Activated CD4-positive, alpha-beta T cell treated with anti-CD3 and anti-CD28 coated beads, Interleukin-2, amount 50 U/mL, for 48 hours (primary cell): ENCODE measurements at places on chromosomes 11 and 22.

GRCh38 chr11:109972939-109973338, 120.3 kb upstream of the ZC3H12C start:
- no peak for DNase-seq

- DNase-seq = no peak
Observed at GRCh38 chr11:34380696-34381095, 22.9 kb upstream of the ABTB2 start.

DNA sequence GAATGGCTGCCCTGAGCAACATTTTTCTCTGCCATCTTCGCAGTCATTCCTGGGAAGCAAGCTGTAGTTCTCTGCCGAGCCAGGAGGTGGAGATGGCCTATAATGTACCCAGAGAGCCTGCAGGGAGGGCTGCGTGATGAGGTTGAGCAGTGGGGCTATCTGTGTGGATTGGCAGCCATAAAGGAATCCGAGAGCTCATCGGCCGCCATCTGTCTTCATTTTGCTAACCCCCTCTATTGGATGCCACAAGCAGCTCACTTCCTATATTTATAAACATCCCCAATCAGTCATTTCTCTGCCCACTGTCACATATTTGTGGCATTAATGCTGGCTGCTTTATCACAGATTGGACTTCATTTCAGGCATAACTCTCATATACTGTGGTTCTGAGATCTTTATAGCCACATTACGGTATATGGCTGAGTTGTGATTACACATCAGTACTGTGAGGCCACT, 209.5 kb downstream of the NTM start:
- DNase-seq = no peak

- DNase-seq = no peak
Observed at GRCh38 chr22:27952779-27953178, 33.7 kb upstream of the PITPNB start.

DNA sequence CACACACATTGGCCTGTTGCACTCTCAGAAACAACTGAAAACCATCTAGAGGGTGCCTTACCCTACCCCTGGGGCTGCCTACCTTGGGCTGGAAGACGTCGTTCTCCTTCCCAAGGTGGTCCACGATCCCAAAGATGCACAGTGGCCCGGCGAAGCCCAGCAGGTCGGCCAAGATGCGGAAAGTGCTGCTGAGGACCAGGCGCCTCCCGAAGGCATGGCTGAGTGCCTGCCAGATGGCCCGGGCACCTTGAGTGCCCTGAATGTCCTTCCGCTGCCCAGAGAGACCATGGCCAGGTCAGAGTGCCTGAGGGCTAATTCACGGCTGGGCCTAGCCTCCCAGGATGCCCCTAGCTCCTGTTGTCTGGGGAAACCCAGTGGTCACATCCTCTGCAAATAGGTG, 16.2 kb downstream of the ABCC8 start:
- no peak for DNase-seq

- DNase-seq = no peak
Observed at GRCh38 chr11:1906181-1906580, 13.3 kb upstream of the TNNT3 start.

DNA sequence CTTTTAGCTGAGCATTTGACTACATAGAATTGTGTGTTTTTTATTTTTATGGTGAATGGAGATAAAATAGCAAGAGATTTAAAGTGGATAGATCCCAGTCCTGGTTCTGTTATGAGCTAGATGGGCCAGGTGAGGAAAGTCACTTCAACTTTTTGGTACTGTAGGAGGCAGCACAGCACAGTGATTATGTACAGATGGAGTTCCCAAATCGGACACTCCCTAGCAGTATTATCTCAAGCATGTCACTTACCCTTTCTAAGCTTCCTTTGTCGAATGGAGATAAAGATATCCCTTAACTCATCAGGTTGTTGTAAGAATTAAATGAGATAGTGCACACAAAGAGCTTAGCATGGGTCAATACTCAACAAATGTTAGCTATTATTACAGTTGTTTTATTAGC, 5.3 kb downstream of the EXPH5 start:
- DNase-seq = no peak

GRCh38 chr11:35907648-35908431, 36.0 kb upstream of the LDLRAD3 start:
- no peak for DNase-seq

- DNase-seq = no peak
Observed at GRCh38 chr11:80899381-80899780, 1458.6 kb upstream of the TENM4 start.

DNA sequence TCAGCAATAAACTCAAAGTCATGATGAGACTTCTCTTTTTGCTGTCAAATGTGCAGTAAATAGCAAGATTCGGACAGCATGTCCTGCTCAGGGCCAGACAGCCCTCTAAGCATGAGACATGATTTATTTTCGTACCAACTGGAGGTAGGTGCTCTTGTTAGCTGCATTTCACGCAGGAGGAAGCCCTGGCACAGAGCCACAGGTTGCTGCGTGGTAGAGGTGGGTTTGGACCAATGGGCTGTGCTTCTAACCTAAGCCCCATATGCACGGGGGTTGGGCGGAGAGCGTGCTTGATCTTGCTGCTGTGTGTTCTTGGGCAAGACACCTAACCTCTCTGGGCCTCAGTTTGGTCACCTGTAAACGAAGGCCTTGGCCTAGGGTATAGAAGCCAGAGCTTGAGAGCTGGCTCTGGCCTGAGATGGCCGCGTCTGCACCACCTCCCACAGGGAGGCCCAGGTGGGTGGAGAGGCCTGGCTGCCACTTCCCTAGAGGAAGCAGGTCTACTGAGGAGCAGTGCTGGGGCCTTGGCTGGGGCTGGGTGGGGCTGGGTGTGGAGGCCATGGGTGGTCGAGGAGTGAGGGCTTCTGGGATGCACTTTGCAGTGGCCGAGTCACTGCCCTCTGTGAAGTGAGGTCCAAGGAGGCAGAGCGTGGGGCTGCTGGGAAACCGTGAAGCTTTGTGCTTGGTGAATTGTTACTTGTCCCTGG, 38.5 kb upstream of the GRAMD4 start:
- no peak for DNase-seq

GRCh38 chr22:28442264-28442710, 237.4 kb downstream of the TTC28 start:
- peak; percentile 74 for DNase-seq

- no peak for DNase-seq
Observed at GRCh38 chr11:110428956-110429730, 605 bp upstream of the FDX1 start.

DNA sequence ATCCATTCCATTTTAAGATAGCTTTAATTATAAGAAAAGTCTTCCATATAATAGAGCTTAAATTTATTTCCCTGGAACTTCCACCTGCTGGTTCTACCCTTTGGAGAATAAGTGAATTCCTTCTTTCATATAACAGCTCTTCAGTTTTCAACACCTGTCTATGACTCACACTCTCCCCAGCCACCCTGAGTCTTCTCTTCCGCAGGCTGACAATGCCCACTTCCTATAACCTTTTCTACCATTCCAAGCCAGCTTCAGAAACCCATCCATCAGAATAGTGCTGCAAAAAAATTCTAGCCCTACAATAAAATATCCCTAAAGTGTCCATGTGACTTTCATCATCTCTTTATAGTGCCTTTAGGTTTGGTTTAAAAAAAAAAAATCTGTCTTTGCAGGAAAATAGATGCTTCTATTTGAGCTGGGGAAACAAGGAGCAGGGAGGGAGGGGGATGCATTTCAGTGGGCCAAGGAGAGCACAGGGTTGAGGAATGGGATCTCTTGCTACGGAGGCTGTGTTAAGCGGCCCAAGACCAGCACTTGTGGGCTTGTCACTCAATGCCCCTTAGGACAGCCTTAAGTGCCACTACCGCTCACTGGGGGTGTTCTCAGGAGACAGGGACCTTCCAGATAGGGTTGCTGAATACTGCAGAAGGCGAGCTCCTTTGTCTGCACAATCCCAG, 178.6 kb downstream of the DSCAML1 start:
- DNase-seq = no peak

DNA sequence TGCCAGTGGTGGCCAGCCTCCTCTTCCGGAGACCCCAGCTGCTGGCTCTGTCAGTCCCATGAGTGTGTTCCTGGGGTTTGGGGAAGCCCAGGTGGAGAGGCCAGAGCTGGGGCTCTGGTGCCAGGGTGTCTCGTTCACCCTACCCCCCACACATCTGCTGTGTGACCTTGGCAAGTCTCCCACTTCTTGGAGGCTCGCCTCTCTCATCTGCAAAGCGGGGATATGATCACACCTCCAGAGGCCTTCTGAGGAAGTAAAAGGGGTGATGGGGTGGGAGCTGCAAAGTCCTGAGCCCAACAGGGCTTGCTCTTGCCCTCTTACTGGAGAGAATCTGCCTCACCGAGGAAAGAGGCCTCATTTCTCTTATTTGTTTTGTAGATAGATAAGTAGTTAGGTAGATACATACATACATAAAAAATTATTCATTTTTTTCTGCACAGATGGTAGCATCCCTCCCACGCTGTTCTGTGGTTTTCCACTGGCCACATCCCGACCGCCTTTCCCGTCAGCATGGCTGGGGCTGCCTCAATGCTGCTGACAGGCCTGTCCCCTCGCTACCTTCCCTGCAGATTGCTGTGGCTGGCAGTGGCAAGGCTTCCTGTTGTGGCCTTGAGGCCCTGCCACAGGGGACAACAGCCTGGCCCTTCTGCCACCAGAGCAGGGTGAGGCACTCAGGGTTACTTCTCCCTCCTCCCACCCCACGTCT, 23.9 kb downstream of the MYO7A start:
- DNase-seq = peak; percentile 75

- no peak for DNase-seq
Observed at GRCh38 chr22:35866651-35867050, 149.0 kb downstream of the APOL5 start.

DNA sequence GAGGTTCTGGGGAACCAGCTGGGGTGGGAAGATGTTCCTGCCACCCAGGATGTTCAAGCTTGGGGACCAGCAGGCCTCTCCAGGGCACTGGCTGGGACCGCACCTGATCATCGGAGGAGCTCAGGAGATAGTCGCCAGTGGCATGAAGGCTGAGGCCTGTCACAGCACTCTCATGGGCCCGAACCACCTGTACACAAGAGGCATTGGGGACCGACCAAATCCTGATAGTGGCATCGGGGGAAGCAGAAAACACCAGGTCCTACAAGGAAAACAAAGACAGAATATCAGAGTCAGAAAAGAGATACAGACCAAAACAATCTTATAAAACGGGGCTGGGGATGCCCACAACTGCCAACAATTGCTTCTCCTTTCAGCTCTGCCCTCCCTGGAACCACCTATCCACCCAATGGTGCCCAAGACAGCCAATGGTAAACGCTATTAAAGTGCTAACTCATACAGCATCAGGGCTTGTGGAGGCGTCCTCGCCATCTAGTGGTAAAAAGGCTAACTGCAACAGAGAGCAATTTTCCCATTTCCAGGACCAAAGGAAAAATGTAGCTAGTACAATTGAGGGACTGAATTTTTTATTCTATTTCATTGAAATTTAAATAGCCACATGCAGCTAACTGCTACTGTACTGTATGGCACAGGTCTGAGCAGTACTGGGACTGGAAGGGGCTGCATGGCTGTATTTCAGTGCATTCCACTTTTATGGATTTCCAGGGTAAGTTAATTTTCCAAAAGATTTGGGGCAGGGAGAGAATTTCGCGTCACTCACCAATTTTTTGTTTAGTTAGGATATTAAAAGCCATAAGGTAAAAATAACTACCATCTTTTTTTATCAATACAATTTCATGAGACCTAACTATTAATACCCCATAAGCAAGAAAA, 7.1 kb downstream of the PRPF19 start:
- DNase-seq = no peak

- no peak for DNase-seq
Observed at GRCh38 chr11:114275280-114275679, 20.9 kb upstream of the NNMT start.

DNA sequence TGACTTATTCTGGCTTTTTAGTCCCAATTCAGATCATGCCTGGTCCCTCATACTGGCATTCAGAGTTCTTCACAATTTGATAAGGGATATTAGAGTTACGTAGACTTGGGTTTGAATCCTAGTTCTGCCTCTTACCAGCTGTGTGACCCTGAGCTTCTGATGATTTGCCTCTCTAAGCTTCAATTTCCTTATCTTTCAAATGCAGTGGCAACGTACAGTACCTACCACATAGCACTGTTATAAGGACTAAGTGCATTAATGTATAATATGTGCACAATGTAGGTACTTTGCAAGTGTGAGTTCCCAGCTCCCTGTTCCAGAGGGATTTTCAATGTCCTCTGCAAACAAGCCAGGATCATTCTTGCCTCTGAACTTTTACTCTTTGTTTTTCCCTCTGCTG, 7.3 kb downstream of the RHOG start:
- DNase-seq = no peak

DNA sequence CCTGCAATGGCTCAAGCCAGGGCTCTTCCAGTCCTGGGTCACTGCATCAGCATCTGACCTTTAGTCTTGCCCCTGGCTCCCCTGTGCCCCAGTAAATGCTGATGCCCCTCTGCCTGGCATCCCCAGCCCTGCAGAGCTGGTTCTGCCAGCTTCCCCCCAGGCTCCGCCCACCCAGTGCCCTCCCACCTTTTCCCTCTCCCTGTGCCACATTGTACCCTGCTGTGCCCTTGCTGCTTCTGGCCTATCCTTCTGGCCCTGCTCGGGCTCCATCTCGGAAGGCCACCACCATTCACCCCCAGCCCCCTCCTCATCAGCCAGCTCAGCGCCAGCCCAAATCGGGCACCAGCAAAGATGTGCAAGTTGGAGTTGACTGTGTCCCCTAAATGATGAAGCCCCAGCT, 7.4 kb downstream of the CAPN5 start:
- DNase-seq = no peak

- no peak for DNase-seq
Observed at GRCh38 chr22:30968015-30968923, at the start of gene MORC2. MORC2 (minus strand) TSS chr22:30968774; CDS start chr22:30967889, 885 bp downstream.

DNA sequence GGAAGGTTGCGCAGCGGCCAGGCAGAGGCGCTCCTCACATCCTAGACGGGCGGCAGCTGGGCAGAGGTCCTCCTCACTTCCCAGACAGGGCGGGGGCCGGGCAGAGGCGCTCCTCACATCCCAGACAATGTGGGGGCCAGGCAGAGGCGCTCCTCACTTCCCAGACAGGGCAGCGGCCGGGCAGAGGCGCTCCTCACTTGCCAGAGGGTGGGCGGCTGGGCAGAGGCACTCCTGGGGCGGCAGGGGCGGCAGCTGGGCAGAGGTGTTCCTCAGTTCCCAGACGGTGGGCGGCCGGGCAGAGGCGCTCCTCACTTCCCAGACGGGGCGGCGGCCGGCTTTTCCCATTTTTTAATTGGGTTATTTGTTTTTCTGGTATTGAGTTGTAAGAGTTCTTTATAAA, 20.2 kb upstream of the PTS start:
- DNase-seq = no peak

DNA sequence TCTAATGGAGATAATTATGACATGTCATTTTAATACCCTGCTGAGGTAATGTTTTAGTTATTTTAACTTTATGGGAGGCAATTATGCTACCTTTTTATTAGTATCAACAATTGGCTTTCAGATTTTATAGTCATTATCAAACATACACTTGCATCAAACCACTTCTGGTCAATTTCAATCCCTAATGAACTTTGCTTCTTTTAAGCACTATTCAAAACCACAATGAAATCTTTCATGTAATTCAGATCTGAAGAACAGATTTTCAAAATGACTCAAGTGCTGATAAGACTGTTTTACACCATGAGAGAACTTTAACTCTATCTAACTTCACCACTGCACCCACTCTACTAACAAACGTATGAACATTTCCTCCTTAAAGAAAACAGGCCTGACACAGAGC, 25.9 kb upstream of the CCDC34 start:
- no peak for DNase-seq
